Neural progenitor cell (in vitro differentiated cells): ENCODE measurements at places on chromosomes 5 and 9. TPM values are rescaled to one million over a fixed set of nuclear protein-coding genes. Genes with fewer than 3 reads are reported as not detected.

AGXT2 gene
- total RNA-seq: not detected in 2 replicates

PCDHGA4 gene
- 2.3 and 2.4 TPM in 2 replicates for total RNA-seq

PPP3R2 gene
- not detected in 2 replicates for total RNA-seq

ZNF454 gene
- 0.22 TPM in 1 of 2 replicates, not detected in the other for total RNA-seq

PKD2L2 gene
- total RNA-seq: not detected in 2 replicates

HSDL2 gene
- 14.5 and 23.8 TPM in 2 replicates for total RNA-seq

FBXL7 gene
- total RNA-seq: 12.3 and 14.0 TPM in 2 replicates

AHRR gene
- 0.34 and 0.68 TPM in 2 replicates for total RNA-seq

PCDHB5 gene
- total RNA-seq: 11.9 and 15.2 TPM in 2 replicates
